Smooth muscle cell of the brain vasculature (primary cell): ENCODE measurements at places on chromosomes 2 and 18.

DNA sequence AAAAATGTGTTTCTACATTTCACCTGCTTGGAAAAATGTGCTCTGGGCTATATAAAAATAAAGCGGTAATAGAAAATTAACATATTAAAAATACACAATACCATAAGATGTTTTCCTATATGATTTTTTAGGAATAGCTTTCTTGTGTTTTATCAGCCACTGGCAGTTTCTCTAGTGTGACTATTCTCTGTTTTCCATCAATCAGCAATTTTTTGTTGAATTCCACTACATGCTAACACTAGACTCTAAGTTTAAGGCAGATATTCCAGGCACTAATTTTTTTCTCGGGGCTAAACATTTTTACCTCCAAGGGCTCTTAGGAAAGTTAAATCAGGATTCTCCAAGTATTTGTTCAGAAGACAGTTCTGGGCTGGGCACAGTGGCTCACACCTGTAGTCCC is 140.5 kb downstream of the SPHKAP start:
- no peak for DNase-seq

GRCh38 chr2:225190987-225191386 is 148.7 kb upstream of the DOCK10 start:
- no peak for DNase-seq

DNA sequence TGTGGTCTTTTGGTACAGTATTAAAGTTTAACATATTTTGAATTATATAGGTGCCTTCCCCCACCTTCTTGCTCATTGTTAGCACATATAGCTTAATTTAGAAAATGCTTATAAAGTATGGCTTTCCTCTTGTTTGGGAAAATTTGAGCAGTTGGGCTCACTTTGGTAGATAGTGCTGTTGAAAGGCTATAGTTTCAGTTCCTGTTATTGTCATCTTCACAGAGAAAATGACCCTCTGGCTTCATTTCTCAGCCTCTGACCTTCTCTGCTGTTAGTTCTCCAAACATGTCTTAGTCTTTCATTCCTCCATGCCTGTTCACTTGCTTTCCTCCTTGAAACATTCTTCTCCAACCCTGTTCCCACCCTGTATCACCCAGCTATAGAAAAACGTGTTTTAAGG is 200.6 kb downstream of the WDR7 start:
- no peak for DNase-seq

- no peak for DNase-seq
Observed at GRCh38 chr2:72813841-72814240, 12.0 kb downstream of the EXOC6B start.

DNA sequence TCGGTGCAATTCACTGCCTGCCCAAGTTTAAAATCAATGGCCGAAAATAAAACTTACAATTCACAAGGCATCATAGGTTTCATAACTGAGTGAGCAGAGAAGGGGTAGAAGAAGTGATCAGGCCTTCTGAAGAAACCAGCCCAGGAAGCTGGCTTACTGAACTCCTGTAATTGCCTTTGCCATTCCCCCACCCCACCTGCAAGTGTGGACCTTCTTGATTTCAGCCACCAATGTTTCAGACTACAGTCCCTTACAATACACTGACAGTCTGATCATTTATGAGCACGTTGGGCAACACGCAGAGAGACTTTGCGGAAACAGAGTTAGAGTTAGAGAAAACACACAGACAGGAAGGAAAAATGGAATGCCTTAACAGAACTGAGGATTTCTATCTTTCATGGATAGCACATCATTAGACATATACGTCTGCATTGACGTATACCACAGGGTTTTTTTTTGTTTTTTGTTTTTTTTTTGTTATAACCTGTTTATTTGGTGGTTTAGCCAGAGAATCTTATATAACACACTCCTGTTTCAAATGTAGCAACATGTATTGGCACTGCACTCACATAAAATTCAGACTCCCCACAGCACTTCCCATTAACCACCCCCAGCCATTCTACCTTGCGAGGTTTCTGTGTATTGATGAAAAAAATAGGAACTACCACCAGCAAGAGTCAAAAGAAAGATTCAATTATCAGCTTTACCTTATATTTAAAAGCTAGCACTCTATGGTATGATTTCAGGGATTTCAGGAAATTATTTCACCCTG is 126.4 kb downstream of the CACNB4 start:
- no peak for DNase-seq

DNA sequence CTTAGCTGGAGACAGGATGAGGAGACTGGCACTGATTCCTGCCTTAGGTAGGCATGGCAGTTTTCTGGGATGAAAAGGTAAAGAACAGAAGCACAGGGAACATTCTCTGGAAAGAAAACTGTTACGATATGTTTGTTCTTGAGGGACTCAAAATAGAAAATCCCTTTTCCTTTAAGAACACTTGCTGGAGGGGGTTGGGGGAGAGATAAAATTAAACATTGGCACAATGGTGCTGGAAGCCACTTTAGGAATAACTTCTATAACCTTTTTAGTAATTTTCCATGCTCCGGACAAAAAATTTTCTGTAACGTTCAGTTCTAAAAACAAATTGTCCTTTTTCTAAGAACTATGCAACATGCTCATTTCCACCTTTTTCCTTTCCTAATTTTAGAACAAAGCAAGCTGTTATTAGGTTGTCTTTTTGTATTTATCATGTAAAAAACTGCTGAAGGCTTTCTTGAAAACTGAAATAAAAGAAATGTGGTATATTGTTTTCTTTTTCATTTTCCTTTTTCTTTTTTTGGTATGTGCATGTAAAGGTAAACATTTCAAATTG is 343.8 kb downstream of the EPHA4 start:
- no peak for DNase-seq

DNA sequence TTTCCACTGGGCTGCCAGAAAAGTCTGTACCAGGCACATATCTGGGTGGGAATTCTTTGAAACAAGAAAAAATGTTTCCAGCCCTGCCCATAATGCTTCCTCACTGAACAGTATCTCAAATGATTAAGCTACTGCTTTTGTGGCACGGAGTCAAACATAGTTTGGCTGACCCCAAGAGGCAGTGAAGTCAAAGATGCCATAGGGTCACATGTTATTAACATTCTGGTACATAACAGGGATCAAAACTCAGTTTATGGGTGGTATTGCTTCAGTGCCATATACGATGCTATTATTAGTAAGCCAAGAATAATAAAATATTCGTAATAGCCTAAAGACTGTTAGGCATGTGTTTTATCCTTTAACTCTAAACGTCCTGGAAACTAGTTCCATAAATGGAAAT is 112.4 kb downstream of the FEZ2 start:
- no peak for DNase-seq

DNA sequence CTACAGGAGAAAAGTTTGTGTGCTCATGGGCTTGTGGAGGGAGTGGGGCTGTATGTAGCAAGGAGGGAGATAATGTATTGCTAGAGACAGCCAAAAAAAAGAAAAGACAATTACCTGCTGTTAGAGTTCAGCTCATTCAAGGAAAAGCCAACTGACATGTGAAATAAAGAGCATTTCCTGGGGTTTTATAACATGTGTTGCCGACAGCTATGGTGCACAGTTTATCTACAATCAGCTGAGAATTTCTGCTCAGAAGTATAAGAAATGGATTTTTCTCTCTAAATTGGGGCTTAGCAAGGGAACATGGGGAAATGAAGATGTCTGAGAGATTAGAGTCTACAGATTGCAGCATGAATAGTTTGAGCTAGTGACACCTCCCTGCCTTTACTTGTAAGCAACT is 674.1 kb downstream of the SUCLG1 start:
- DNase-seq, result no peak

GRCh38 chr2:1808981-1809422 is 64.7 kb upstream of the PXDN start:
- no peak for DNase-seq

GRCh38 chr2:28343971-28344715 is 48.5 kb upstream of the FOSL2 start:
- DNase-seq, result no peak

DNA sequence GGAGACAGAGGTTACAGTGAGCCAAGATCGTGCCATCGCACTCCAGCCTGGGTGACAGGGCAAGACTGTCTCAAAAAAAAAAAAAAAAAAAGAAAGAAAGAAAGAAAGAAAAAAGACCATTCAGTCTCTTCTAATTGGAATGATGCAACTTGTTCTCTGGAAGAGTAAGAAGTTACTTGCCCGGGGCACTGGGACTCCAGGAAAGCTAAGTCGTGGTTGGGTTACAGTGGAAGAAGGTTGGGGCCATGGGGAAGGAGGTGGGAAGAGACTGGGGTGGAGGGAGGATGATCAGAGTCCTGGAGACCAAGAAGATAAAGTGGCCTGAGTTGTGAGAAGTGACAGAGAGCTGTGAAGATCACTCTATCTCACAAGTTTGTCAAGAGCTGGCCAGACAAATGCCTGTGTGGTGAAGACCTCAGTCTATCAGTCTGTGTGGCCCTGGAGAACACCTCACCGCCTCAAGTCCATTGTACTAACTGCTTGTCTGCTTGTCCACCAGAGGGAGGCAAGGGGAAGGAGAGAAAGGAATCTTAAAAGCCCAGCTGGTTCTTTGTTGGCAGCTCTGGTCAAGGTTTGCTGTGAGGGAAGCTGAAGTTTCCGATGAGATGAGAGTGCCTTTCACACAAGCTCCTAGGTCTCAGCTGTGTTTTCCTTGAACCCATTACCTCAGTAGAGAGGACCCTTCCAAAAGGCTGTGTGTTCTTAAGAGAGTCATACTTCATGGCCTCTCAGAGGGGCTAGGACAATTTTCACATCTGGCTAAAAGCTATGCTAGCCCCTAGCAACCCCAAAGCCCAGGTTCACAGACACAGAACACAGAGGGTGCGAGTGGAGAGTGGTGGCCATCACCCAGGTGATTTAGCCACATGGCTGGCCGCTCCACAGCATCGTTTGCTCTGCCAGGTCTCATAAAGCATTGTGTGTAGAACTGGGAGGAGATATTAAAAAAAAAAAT is 72.0 kb upstream of the TMEM178A start:
- DNase-seq, result no peak

GRCh38 chr2:47631306-47631705 is 151.6 kb upstream of the MSH6 start:
- no peak for DNase-seq

GRCh38 chr2:239148495-239149200 is 252.2 kb downstream of the HDAC4 start:
- no peak for DNase-seq

- DNase-seq, result no peak
Observed at GRCh38 chr2:39739386-39739785, 39.7 kb downstream of the THUMPD2 start.
